Endothelial cell (in vitro differentiated cells): ENCODE measurements at places on chromosomes 2 and 18. TPM values are rescaled to one million over a fixed set of nuclear protein-coding genes. Genes with fewer than 3 reads are reported as not detected.

Gene KIAA2012
- total RNA-seq = 0.08 TPM

Gene ZNF804A
- total RNA-seq = 2.2 TPM

Gene RND3
- total RNA-seq = 2.9 TPM

Gene DAPL1
- total RNA-seq = not detected

Gene CTLA4
- not detected for total RNA-seq

Gene ITM2C
- total RNA-seq = 279 TPM

Gene FKBP1B
- 31.1 TPM for total RNA-seq

Gene REG3G
- not detected for total RNA-seq

Gene TUBA4B
- not detected for total RNA-seq

Gene CNGA3
- total RNA-seq = 0.10 TPM

Gene CAVIN2
- total RNA-seq = 4.4 TPM

- no peak for DNase-seq
These were observed 25.0 kb downstream of the DNER start for GRCh38 chr2:229689307-229689839.

- no peak for DNase-seq
These were observed 768.9 kb downstream of the SLC4A3 start for GRCh38 chr2:220396287-220396686.

DNA sequence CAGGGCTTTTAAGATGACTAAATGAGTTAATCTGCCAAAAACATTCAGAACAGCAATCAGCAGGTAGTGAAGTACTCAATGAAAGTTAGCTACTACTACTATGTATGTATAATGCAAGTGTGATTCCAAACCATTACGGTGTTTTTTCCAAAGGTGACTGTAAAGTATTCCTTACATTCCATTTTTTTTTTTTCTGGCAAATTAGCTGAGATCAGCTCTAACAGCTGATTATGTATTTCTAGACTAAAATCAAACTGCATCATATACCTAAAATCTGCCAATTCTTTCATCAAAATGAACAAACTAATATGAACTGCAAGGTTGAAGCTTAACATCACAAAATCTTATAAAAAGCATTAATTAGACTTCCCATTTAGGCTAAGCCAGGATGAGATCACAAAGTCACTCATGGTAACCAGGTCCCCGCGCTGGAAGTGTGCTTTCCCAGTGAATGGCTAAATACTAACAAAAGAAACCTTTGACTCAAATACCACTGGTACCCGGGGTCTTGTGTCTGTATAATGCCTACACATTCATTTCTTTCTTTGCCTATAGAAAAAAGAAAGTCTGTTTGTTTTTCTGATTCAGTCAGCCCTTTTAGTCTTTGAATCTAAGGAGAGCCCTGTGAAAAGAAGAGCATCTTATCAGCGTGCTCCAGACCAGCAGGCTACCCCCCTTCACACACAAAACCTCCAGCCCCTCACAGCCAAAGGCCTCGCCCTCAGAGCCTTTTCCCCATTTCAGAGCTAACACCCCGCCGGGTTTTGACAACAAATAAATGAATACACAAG is 88.3 kb downstream of the RBMS1 start:
- no peak for DNase-seq

DNA sequence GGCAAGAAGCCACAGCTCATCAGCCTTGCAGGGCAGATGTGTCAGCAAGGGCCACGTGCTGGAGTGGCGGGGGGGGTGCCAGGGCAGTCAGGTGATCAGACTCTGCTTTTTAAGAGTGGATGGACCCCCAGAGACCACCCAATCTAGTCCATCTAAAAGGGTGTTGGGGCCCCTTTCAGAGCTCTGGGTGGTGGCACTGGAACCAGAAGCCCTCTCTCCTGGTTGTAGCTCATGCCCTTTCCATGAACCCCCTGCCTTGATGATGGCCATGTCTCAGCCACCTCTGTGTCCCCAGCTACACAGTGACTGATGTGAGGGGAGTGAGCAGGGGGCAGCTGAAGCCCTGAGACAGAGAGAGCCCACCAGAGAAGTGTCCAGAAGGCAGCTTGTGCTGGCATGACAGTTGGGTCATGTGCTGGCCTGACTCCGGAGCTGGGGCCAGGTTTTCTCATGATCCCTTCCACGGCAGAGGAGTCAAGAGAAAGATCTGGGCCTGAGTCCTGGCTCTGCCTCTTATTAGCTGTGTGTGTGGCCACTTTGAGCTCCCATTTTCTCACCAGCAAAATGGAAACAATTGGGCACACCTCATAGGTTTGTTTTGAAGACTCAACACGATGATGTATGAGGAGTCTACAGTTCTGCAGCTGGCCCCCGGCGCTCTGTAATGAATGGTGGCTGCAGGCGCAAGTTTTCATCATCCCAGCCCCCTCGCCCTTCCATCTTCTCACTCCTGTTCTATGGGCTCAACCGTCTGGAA is 195.7 kb downstream of the ZFP36L2 start:
- no peak for DNase-seq

DNA sequence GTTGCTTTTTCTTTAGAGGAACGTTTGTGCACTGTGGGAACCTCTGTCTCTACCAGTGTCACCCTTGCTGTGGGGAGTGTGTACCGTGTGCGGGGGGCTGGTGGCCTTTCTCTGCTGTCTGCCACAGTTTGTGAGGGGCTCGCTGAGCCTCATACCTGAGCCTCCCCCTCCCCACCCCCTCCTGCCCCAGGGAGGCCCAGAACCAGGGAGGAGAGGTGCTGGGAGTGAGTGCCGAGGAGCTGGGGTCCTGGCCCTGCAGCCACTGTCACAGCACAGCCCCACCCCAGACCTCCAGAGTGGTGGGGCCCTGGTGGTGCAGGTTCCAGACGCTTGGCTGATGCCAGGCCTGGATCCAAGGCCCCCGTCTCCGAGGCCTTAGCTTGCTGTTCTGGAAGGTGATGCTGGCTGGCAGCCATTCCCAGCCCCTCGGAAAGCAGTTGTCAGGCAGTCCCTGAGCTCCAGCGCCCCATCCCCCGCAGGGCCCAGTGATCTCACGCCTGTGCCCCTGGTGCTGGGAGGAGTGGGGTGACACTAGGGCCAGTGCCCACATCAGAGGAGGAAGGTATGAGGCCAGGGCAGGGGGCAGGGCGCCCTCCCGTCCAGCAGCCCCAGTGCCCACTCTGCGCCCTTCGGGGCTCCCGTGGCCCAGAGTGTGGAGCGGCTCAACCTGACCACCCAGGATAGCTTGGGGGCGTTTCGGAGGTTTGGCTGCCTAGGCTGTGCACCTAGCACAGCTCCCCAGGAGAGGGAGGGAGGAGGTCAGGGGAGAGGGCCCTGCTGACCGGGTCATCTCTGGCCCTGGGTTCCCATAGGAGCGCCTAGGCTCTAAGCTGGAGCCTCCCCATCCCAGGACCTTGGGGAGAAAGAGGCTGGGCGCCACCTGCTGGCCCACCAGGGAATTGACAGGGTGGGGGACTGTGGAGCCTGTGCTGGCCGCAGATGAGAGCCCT is 53.0 kb upstream of the ALPP start:
- peak; percentile 89 for DNase-seq

- DNase-seq = peak; percentile 57
These were observed 36.5 kb downstream of the SEMA4F start for GRCh38 chr2:74690571-74690970.

- DNase-seq = no peak
These were observed 109.4 kb downstream of the NRXN1 start for GRCh38 chr2:50922506-50922905.

DNA sequence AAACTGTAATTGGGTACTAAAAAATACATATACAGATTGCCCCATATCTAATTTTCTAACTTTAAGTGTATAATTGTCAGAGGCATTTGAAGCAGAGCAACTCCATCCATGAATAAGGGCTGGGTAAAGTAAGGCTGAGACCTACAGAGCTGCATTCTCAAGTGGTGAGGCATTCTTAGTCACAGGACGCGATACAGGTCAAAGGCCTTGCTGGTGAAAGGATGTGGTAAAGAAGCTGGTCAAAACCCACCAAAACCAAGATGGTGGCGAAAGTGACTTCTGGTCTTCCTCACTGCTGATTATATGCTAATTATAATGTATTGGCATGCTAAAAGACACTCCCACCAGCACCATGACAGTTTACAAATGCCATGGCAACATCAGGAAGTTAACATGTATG is 50.0 kb downstream of the SLC8A1 start:
- DNase-seq = no peak

- DNase-seq = no peak
These were observed 361.8 kb upstream of the CWC22 start for GRCh38 chr2:180368881-180369280.

DNA sequence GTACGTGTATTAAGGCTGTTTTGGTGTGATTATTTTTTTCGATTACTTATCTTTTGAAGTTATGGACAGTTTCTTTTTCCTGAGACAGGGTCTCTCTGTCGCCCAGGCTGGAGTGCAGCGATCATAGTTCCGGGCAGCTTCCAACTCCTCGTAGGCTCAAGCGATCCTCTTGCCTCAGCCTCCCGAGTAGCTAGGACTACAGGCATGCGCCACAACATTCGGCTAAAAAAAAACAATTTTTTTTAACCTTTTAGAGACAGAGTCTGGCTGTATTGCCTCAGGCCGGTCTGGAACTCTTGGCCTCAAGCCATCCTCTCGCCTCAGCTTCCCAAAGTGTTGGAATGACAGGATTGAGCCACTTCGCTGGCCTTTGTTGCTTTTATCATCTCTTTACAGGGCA is 945 bp downstream of the HAT1 start:
- DNase-seq = no peak

GRCh38 chr2:86366651-86367498 is 29.4 kb upstream of the REEP1 start:
- DNase-seq = no peak

- DNase-seq = no peak
These were observed 6.1 kb downstream of the STK25 start for GRCh38 chr2:241502281-241502680.

- DNase-seq = no peak
These were observed 15.2 kb downstream of the MFSD2B start for GRCh38 chr2:24024996-24025663.

DNA sequence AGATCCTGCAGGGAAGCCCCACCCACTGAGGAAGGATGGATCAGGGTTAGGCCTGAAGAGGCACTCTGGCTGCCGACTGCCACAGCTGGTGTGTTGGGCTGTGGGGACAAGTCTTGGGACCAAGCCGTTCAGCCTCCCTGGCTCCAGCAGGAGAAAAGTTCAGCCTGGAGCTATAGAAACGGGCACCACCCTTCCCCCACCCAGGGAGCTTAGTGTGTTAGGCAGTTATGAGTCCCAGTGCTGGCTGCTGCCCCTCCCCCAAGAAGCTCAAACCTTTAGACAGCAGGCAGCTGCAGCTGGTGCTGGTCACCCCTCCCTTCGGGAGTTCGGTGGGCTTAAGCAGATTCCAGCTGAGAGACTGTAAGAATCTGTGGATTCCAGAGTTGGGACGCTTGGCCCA is 447.1 kb upstream of the HS6ST1 start:
- DNase-seq = no peak

DNA sequence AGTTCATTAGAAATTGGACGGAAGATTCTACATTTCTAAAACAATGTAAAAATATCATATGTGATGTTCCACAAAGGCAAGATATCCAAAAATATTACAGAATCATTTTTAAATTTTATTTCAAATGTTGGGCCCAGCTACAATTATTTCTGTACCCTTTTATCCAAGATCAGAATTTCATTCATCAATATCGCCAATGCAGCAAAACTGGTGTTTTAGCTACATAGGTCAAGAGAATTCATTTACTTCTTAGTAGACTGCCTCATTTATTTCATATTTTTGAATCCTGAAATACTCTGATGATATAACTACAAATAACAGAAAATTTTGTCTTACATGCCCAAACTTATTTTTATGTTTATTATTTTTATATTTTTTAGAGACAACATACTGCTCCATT is 143.1 kb downstream of the CMPK2 start:
- DNase-seq = no peak

- DNase-seq = no peak
These were observed 79.1 kb downstream of the MCFD2 start for GRCh38 chr2:46836295-46837111.

DNA sequence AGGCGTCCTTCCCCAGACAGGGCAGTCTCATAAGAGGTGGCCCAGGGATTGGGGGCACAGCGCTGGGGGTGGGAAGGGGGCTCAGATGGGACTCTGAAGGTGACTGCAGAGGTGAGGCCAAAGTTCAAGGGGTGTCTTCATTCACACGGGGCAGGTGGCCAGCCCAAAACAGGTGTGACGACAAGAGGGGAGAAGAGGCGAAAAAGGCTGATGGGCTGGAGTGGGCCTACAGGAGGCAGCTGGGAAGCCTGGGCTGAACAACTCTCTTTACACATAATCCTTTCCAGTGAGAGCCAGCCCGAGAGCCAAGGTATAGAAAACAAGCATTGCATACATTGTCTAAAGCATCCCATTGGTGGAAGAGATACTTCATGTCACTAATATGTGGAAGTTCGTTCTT is 130.9 kb upstream of the ASB18 start:
- no peak for DNase-seq

DNA sequence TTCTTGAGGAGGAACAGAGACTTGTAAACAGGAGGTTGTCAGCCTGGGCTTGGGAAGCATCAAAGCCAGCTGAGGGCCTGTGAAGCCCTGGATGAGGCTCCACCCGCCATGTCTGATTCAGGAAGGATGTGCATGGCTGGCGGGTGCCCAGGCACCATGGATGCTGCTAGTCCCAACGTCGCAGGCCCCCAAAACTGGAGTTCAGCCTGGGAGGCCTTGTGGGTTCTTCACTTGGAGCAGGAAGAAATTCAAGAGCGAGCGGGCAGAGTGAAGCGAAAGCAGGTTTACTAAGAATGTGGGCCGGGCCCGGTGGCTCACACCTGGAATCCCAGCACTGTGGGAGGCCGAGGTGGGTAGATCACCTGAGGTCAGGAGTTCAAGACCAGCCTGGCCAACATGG is 12.1 kb upstream of the PXDN start:
- no peak for DNase-seq

GRCh38 chr2:46776687-46777327 is 138.8 kb downstream of the MCFD2 start:
- DNase-seq = peak; percentile 63
